Spinal cord (tissue), 10 donors: ENCODE measurements at places on chromosomes 5 and 9. TPM values are rescaled to one million over a fixed set of nuclear protein-coding genes. Genes with fewer than 3 reads are reported as not detected.

The GLDC gene
- 56.6 TPM for total RNA-seq

DNA sequence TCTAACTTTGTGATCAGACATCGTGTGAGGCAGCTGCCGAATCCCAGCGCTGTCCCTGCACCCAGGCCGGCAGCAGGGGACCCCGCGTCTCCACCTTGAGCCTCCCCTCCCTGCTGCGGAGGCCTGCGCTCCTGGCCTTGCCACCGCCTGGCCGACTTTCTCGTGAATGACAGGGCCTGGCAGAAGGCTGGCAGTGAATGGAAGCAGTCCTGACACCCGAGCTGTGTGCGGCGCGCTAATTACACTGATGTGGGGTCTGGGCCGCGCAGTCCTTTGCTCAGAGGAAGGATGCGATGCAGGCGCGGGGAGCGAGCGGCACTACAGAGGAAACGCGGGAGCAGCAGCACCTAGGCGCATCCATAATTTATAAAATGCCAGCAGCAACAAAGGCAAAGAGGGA is 40.3 kb downstream of the POU4F3 start:
- no peak for DNase-seq

- DNase-seq = no peak
These were observed 98.6 kb downstream of the CHSY3 start for GRCh38 chr5:130002876-130003275.

DNA sequence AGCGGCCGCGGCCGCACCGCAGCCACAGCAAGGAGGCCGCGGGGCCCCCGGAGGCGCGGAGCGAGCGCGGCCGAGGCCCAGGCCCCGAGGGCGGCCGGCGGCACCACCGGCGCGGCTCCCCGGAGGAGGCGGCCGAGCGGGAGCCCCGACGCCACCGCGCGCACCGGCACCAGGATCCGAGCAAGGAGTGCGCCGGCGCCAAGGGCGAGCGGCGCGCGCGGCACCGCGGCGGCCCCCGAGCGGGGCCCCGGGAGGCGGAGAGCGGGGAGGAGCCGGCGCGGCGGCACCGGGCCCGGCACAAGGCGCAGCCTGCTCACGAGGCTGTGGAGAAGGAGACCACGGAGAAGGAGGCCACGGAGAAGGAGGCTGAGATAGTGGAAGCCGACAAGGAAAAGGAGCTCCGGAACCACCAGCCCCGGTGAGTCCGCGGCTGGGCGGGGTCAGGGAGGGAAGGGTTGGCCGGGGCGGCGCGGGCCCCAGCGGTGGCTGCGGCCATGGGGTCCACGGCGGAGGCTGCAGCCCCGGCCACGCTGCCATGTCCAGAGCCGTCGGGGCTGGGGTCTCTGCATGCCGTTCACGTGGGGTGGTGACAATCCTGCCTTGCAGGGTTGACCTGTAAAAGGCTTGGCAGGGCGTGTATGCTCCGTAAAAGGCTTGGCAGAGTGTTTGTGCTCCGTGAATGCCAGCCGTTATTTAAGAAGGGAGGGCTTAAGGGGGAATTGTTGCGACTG is 146.0 kb downstream of the CACNA1B start:
- DNase-seq = no peak

DNA sequence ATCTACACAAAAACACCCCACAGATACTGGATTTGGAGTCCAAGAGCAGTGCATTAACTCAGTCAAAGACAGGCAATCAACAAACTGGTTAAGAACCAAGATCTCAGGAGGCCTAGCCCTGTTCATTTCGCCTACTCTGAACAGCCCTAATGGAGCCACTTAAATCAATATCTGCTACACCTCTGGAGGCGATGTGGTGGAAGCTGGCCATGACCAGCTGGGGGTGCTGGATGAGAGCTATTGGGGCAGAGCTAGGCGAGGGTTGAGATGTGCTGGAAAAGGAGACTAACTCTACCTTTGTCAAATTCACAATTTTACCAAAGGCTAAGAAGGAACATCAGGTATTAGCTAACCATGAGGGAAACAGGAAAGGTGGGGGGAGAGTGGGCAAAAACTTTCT is 23.3 kb upstream of the ARSB start:
- no peak for DNase-seq

DNA sequence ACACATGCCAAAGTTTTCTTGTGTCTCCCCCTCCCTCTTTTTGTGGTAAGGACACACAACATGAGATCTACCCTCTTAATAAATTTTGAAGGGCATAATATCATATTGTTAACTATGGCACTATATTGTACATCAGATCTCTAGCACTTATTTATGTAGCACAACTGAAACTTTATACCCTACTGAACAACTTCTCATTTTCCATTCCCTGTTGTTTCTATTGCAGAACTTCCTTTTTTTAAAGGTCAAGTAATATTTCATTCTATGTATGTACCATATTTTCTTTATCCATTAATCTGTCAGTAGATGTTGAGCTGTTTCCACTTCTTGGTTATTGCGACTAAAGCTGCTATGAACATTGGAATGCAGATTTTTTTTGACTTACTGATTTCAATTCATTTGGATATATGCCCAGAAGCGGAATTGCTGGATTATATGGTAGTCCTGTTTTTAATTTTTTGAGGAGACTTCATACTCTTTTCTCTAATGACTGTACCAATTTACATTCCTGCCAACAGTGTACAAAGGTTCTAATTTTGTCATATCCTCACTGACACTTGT is 305.3 kb downstream of the PRR16 start:
- DNase-seq = no peak

GRCh38 chr5:149353911-149354310 is 3.9 kb upstream of the PCYOX1L start:
- DNase-seq = no peak

DNA sequence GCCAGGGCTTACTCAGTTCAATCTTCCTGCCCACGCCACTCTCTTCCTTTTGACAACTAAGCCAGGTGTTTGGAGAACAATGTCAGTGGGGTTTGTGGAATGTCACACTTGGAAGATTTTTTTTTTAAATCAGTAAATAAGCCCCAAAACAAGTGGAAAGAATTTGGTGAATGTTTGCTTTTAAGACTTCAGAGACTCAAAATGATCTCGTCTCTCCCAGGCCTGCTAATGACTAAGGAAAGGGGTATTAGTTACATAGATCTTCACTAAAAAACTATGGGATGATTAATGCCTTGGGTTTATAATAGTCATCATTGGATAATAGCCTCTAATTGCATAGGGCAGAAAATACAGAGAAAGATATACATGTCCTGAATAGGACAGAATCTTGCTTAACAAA is 166.4 kb downstream of the DMRT2 start:
- DNase-seq = no peak

DNA sequence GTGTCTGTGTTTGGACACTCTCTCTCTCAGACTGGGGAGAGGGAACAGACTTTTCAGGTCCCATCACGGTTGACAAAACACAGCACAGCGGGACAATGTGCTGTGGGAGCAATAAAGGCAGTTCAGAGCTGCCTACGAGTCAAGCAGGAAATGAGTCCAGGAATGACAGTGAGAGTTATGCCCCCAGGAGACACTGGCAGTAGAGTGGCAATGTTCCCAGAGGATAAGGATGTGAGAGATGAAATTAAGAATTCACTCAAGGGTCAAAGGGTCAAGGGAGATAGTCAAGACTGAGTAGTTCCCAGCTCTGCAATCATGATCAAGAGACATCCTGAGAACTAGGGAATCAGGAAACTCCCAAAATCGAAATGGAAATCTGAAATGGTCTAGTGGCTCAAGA is 156.1 kb downstream of the LURAP1L start:
- no peak for DNase-seq

The GFM2 gene
- 42.0 TPM for total RNA-seq

GRCh38 chr9:128142061-128142460 is 7.2 kb upstream of the LCN2 start:
- no peak for DNase-seq

The IFNA2 gene
- not detected for total RNA-seq

DNA sequence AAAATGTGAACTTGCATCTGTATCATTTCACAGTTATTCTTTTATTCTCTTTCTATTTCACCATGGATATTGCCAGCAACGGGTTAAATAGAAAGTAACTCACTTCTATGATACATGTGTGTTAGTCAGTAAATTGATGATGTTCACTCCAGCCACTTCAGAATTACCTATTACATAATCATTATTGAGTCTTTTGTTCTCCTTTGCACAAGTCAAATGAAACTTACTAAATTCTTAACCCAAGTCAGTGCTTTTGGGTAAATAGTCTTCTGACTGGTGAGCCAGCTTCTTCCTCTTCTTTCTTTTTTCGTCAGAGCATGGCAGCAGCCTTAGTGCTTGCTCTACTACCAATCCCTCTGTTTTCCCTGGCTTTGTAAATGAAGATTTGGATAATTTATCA is 344.3 kb downstream of the RAB3C start:
- DNase-seq = no peak

The FOXD4L4 gene
- 0.22 TPM for total RNA-seq

DNA sequence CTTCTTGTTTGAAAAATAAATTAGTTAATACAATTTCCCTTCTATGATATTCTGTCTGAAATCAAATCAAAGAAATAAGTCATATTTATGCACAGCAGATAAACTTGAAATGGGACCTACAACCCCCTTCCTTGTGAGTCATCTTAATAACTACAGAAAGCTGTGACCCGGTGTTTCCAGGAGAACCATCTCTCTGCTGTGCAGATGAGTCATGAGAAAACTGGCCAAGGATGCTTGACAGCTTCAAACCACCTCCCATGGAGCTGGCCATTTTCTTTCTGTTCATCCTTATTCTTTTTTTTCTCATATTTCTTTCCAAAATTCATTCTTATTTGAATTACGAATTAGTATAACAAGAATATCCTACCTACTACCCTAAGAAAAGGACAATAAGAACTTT is 43.4 kb upstream of the NR4A3 start:
- no peak for DNase-seq

GRCh38 chr5:56838409-56839039 is 23.2 kb downstream of the MAP3K1 start:
- DNase-seq = no peak

The RPL35 gene
- total RNA-seq = 640 TPM

The ALDOB gene
- 0.83 TPM for total RNA-seq

The CDK7 gene
- 47.6 TPM for total RNA-seq

- DNase-seq = no peak
These were observed 166.7 kb downstream of the ICE1 start for GRCh38 chr5:5588887-5589826.

The PRLR gene
- 5.3 TPM for total RNA-seq

GRCh38 chr5:147234239-147234824 is 494 bp upstream of the STK32A start:
- DNase-seq = peak; percentile 77

GRCh38 chr5:96330530-96331140 is 102.4 kb downstream of the PCSK1 start:
- DNase-seq = no peak

GRCh38 chr5:131382407-131383395 is 118.8 kb downstream of the CDC42SE2 start:
- DNase-seq = no peak

- DNase-seq = no peak
These were observed 47.1 kb downstream of the MAPKAP1 start for GRCh38 chr9:125659954-125660353.
